ENCODE measurements at places on chromosomes 12 and 14.
A peak's percentile ranks its signal among the peaks of the same experiment; 100 is the strongest.

GRCh38 chr14:68305738-68306137 is 486.2 kb downstream of the RAD51B start:
- no peak for DNase-seq

- peak; percentile 20 for DNase-seq
Measured at GRCh38 chr14:32560209-32560857, 231.2 kb downstream of the AKAP6 start.

DNA sequence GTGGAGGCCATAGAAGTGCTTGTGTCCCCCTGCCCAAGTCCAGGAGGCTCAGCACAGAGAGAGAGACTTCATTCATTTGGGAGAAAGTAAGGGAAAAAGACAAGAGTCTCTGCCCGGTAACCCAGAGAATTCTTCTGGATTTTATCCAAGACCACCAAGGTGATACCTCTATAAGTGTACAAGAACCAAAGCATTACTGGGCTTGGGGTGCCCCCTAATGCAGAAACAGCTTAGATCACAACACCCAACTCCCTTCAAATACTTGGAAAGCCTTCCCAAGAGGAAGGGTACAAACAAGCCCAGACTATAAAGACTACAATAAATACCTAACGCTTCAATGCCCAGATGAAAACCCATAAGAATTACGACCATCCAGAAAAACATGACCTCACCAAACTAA is 119.7 kb upstream of the PDE3A start:
- no peak for DNase-seq

- DNase-seq: no peak
Measured at GRCh38 chr14:55807053-55807880, 227.3 kb downstream of the KTN1 start.

- no peak for DNase-seq
Measured at GRCh38 chr12:100545092-100545491, 28.4 kb upstream of the GAS2L3 start.

DNA sequence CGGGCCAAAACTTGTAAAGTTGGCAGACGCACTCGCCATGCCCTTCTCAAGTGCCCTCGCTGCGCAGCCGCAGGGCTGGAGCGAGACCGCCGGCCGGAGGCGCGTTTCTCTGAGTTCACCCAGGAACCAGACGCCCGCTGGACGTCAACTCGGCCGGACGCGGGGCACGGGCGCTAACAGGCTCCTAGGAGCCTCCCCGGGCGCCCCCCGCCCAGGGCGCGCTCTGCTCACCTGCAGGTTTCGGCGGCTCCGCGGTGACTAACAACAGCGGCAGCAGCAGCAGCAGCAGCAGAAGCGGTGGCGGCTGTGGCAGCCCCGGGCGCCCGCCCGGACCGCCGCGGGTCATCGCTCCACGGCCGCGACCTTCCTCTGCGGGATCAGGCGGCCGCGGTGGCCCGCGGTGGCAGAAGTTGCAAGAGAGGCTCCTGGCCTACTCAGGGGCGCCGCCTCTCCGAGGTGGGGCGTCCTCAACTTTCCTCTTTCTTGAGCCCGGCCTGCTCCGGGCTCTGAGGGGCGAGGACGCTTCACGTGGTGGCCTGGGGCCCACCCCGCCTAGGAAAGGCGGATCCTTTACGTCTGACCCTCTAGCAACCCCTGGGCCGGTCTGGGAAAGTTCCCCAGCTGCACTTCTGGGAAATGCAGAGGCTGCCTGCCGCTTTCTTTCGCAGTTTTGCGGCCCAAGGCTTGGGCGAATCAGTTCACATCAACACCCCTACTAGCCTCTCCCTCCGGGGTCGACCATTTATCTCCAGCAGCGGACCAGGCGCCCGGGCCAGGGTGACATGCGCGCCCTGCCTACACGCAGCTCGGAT is at the start of gene PLBD1:
TSS of gene PLBD1 (minus strand) at position 533 of the 812 bp plus-strand sequence. CDS start at position 346, 187 bp downstream.
- DNase-seq: peak; percentile 77

GRCh38 chr14:93775158-93775557 is 13.1 kb downstream of the PRIMA1 start:
- DNase-seq: no peak

DNA sequence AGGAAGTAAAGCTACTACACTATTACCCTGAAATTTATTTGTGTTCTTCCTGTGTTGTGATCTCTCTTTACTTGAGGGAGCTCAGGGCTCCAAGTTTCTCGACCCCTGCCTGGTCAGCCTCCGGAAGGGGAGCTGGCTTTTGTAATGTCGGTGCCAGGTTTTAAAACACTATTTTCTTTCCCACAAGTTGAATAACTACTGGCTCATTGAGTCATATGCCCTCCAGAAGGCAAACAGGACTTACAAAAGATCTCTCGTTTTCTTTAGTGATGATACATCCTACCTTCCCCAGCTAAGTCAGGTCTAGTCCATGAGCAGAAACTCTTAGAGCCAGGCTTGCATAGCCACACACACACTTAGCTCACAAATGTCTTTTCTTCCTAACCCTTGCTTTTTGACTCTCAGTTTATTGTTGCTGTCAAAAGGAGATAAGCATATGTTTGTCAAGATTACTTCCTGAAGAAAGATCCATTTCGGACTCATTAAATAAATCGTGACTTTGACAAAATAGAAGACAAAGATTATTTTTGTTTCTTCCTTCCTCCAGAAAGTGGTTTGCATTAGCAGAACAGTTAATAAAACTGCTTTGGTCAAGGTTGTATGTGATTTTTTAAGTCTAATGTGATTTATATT is 209.8 kb upstream of the FLRT2 start:
- DNase-seq: no peak

GRCh38 chr12:69440016-69440415 is 30.2 kb upstream of the FRS2 start:
- no peak for DNase-seq

DNA sequence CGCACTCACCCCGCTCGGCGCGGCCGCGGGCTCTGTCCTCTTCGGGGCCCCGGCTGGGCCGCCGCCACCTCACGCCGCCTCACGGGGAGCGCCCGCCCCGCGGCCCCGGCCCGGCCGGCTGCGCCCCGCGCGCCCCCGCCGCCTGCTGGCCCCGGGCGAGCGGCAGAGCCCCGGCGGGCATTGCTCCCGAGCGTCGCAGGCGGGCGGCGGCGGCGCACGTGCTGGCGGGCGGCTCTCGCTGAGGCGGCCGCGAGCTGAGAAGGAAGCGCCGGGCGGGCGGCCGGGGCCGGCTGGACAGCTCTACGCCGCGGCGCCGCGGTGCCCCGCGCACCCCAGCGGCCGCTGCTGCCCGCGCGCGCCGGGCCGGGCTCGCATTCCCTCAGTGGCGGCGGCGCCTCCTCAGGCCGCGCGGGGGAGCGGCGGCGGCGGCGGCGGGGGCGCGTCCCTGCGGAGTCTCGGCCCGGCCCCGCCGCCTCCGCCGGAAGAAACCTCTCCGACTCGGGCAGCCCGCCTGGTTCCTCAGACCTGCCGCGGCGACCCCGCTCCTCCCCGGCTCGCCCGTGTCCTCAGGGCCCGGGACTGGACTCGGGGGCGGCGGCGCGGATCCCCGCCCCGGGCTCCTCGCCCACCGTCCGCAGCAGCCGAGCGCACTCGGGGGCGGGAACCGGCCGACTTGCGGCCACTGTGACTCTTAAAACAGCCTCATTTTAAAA is at the start of gene PITPNM2:
TSS of gene PITPNM2 (minus strand) at position 347 of the 713 bp plus-strand sequence. CDS start 116,500 bp downstream, outside the sequence.
- DNase-seq: peak; percentile 44

- DNase-seq: no peak
Measured at GRCh38 chr14:51996148-51996746, 6.9 kb downstream of the RTRAF start.

GRCh38 chr12:27606986-27607385 is 83.0 kb downstream of the PPFIBP1 start:
- peak; percentile 15 for DNase-seq

GRCh38 chr14:95063391-95063790 is 93.9 kb downstream of the DICER1 start:
- no peak for DNase-seq

DNA sequence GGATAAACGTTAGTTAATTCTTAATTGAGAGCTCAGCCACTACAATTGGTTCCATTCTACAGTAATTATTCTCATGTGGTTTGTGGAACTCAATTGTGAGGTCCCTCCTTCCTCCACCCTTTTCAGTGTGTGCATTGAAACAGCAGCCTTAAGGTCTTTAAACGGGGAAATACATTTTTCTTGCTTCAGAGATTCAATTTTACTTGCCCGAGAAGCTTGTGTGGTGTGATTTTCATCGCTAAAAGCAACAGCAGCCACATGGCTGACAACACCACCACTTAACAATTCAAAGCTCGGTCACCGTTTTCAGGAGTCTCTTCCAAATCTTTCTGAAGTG is 733 bp upstream of the PPFIBP1 start:
- no peak for DNase-seq

DNA sequence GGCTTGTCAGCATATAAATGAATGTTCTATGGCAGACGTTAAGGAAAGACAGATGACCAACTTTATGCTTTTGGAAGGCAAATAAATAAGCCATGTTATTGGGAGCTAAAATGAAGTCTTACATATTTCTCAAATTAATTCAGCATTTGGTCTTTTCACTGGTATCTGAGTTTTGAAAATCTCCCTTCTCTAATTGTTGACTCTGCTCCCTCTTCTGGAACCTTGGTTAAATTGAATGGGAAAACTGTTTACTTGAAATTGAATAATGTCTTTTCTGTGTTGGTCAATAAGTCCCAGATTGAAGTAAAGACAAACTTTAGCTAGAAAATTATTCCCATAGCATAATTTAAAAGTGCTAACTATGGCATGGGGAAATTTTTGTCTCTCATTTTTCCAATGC is 38.7 kb downstream of the LGR5 start:
- no peak for DNase-seq

GRCh38 chr12:12007001-12007712 is 63.6 kb upstream of the BCL2L14 start:
- no peak for DNase-seq

DNA sequence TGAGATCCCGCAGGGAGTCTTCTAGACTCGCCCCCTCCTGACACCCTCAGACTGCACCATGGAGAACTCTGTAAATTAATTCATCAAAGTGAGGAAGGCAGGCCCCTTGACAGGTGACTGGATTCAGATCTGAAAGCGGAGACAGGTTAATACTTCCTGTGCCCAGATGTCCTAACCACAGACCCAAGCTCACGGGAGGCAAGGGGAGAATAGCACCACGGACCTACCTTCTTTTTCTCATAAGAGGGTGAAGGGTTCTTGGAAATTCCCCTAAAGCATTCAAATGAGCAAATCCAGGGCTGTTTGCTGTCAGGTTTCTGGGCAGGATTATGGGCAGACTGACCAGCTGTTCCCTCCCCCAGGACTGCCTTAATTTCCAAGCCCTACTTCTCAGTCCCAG is 170.0 kb downstream of the ZFP36L1 start:
- DNase-seq: no peak

DNA sequence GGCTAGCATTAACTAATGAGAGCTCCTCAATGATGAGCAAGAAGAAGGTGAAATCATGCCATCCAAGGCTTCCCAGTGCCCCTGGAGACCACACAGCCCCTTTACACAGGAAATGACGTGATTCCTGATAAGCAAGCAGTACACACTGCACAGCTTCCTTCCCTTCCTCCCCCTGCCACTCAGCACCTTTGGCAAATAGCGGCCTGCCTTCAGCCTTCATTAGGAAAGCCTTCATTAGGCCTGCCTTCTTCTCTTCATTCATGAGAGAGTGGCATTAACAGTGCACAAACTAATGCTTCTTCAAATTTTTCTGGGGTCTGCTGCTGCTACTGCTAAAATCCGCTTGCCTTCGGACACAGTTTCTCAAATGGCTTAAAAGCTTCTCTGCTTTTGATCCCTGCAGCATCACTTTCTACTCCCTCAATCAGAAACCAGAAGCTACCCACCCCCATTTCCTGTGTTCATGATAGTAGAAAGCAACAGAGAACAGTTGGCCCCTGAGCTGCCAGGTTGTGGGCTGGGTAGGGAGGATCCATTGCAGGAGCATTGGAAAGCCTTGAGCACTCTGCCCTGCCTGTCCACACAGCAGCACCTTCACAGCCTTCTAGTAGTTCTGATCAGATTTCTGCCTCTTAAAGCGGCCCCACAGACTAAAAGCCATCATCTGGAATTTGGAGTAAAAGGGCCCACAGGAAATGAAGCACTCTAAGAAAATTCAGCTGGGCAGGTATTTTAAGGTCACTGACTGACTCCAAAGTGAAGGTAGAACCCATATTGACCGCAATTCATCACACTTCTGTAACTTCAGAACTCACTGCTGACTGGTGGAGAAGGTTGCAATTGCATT is 103.8 kb upstream of the ETV6 start:
- no peak for DNase-seq

DNA sequence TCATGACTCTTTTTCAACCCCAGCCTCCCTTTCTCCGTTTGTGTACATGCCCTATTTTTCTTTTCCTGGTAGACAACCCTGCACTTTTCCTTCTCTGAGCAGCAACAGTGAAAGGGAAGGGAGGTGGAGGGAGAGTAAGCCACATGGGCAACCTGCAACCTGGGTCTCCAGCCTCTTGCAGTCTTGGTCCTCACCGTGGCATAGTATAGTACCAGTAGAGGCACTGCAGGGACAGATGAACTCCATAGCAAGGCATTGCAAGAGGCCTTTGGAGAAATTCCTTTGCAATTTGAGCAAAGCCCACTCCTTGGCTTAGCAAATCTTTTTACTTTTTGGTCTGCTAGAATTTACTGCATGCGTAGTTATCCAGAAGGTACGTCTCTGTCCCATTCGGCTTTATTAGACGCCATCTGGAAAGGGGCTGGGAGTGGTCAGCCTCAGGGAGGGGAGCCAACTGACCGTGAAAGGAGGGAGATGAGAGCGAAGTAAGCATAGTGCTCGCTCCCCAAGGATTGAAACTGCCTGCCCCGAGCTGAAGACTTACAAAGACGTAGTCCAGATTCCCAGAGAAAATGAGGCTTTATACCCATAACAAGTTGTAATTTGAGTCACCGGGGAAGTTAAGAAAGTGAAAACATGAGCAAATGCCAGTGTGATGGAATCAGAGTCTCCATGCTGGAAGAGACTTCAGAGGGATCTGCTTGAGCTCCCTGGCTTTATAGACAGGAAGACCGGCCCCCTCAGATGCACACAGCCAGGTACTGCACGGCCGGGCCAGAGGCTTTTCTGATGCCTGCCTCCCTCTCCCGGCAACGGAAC is 332.0 kb downstream of the CACNA1C start:
- DNase-seq: no peak

DNA sequence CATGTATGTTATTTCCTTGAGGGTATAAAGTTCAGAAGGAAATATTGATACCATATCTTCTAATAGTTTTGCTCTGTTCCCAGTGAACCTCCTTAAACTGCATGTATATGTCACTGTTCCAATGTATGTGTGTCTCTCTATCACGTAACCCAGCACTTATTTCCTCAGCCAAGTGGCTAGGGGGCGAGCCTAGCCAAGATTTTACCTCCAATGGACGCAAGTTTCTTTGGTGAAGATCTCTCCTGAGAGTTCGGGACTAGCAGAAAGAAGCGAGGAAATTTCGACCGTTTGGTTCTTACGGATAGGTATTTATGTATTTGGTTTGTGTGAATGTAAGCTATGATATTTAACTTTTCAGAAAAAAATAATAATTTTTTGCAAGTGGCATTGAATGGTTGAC is 2.5 kb downstream of the SFSWAP start:
- no peak for DNase-seq

- DNase-seq: no peak
Measured at GRCh38 chr12:47207829-47208248, 128.1 kb upstream of the AMIGO2 start.

GRCh38 chr14:22519877-22520685 is 68.9 kb downstream of the DAD1 start:
- no peak for DNase-seq

- no peak for DNase-seq
Measured at GRCh38 chr12:94768398-94769046, 118.2 kb upstream of the TMCC3 start.

GRCh38 chr14:35632676-35633075 is 98.7 kb downstream of the INSM2 start:
- no peak for DNase-seq

- DNase-seq: no peak
Measured at GRCh38 chr12:50326590-50327284, 43.4 kb upstream of the LIMA1 start.

Measured in HuH-7 (cell line).